Epithelial cell of proximal tubule (primary cell): ENCODE measurements at places on chromosomes 12 and 14. TPM values are rescaled to one million over a fixed set of nuclear protein-coding genes. Genes with fewer than 3 reads are reported as not detected.

The ADIPOR2 gene
- total RNA-seq, result 22.6 and 22.8 TPM in 2 replicates

The KCNJ8 gene
- total RNA-seq, result 0.06 TPM in 1 of 2 replicates, not detected in the other

The FAM90A1 gene
- total RNA-seq, result 0.23 TPM in 1 of 2 replicates, not detected in the other

The TMED8 gene
- 9.9 and 10.1 TPM in 2 replicates for total RNA-seq

The MTRFR gene
- 13.8 and 31.2 TPM in 2 replicates for total RNA-seq

The MDP1 gene
- total RNA-seq, result 15.6 and 26.1 TPM in 2 replicates

The OTX2 gene
- total RNA-seq, result not detected in 2 replicates

The KRT6C gene
- total RNA-seq, result not detected in 2 replicates

The BHLHE41 gene
- 1.3 and 5.2 TPM in 2 replicates for total RNA-seq

The ZC2HC1C gene
- 1.9 and 2.2 TPM in 2 replicates for total RNA-seq

The VRTN gene
- not detected in 2 replicates for total RNA-seq

The ENDOU gene
- not detected in 2 replicates for total RNA-seq

The SLC25A21 gene
- 0.81 and 1.5 TPM in 2 replicates for total RNA-seq

The FAM161B gene
- total RNA-seq, result 1.7 and 2.7 TPM in 2 replicates

The TUBA1A gene
- 929 and 1,025 TPM in 2 replicates for total RNA-seq

The GLS2 gene
- 0.29 and 2.9 TPM in 2 replicates for total RNA-seq
